Stimulated activated CD4-positive, alpha-beta T cell treated with anti-CD3 and anti-CD28 coated beads, TNF-alpha, amount 100 ng/mL, for 1 hour (primary cell): ENCODE measurements at places on chromosomes 2 and 18.

DNA sequence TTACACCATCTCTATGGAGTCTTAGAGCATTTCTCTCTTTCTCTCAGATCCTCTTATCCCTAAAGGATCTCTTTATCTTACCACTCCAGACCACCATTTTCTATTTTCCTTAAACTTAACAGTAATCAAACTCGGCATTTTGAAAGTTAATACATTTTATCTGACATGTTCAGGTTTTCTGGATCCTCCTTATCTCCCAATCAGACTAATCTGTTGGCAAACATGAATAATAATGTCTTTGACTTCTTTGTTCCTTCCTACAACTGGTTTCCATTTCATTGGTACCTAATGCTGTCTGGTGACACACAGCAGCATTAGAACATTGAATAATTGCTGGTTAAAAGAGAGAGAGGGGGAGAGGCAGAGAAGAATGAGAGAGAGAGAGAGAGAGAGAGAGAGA lies 932.1 kb upstream of the FSHR start:
- no peak for DNase-seq

DNA sequence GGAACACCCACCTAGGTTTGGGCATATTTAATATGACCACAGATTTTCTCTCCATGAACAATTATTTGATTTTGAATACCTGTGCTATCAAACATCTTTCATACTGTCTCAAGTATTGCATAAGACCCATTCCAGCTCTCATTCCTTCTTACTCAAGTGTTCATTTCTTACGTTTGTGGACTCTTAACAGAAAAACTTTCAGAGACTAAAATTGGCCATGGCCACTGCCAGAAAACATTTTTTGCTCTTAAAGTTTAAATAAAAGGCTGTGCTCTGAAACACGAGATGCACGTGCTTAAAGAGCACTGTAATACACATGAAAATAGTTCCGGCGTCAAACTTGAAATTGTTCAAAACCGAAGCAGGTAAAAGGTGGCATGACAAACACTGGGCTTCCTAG lies 89.3 kb downstream of the LIMS1 start:
- DNase-seq: no peak

- no peak for DNase-seq
Observed at GRCh38 chr2:120820953-120821279, 85.2 kb downstream of the GLI2 start.

- DNase-seq: no peak
Observed at GRCh38 chr2:134564549-134564948, 154.3 kb downstream of the TMEM163 start.

DNA sequence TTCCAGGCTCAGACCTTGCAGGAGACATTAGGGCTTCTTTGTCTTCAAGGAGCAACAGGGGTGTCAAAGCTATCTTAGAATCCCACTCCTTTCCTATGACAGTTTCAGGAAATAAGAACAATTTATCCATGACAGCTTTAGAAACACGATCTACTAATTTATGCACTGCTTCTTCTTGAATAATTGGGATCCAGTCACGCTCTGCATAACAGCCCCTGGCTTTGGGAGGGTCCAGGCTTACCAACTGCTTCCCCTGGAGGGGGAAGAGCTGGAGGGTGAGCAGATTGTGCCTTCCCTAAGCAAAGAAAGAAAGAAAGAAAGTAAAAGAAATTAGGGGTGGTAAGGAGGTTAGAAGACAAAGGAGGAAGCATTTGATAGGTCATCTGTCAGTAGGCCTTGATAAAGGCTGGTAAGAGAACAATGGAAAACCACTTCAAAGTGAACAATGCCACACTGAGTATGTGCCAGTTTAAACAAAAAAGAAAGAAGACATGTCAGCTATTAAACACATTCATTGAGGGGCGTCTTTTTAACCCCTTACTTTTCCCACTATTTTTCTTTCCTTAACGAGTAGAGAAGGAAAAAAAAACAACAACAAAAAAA lies 327.6 kb downstream of the DCC start:
- DNase-seq: no peak

DNA sequence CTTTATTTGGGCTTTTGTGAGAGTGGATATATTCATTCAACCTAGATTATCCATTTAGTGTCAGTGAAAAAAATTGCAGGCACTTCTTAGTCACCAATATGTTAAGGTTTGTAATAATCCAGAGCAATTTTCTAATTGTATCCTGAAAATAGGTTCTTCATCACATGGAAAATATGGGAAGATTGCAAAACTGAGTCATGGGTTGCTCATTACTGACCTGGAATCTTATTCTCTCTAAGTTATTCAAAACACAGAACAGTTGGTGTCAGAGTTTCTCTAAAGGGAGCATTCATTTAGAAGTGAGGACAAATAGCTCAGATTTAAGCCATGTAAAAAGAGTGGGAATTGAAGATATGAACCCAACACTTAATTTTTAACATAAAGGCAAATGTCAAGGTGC lies 181.3 kb downstream of the IKZF2 start:
- DNase-seq: no peak
